ENCODE measurements at places on chromosomes 6 and 20.

DNA sequence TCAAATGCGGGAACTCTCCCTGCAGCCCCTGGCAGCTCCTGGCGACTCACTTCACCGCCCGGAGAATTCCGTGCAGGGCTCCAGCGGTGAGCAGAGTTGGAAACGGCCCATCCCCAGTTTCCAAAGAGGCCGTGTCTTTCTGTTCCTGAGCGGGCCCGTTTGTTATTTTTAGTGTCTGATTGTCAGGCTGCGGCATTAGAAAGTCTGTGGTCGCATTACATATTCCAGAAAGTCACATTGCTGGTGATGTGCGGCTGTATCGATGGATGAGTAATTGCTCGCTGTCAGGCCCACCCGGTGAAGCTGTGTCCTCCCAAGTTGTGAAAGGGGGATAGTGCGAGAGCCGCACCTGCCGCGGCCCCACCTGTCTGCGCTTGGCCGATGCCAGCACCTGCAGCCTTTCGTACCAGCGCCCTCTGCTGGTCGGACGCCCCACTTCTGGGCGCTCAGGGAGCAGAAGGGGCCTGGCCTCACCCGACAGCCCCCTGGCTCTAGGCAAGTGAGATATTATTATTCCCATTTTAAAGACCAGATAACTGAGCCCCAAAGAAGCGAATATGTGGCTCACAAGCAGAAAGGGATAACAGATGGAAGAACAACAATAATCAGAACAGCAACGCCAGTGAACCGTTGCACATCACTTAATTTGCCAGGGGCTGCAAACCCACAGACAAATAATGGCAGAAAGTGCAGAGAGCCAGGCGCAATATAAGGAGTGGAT lies 244.9 kb downstream of the TSHZ2 start:
- DNase-seq, result no peak

DNA sequence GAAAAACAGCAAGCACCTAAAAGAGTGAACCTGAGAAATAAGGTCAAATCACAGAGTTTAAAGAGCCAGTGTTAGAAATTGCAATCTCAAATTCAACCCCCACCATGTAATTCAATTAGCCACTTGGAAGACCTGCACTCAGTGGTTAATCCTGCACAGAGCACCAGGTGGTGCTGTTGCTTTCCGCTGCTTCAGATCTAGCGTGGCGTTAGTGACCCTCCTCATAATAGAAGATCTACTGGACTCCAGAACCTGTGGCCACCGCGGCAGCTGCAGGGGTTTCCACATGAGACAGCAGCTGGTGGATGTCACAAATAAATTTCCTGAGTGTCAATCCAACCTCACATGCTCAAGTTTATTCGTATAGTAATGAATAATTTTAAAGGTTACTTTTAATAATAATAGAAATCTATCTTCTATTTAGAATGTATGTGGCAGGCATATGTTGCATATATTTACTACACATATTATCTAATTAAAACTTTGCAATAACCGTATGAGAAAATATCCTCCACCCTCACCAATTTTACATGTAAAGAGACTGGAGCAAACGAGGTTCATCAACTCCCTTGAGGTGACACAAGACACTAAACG lies 84.4 kb downstream of the SYNE1 start:
- DNase-seq, result peak; percentile 18

GRCh38 chr20:47356526-47357295 lies at the start of gene ZMYND8:
TSS of gene ZMYND8 (minus strand) at chr20:47356699. CDS start at chr20:47356670, 29 bp downstream.
- peak; percentile 78 for DNase-seq

- no peak for DNase-seq
These were observed 31.6 kb upstream of the GJA10 start for GRCh38 chr6:89862698-89863097.

DNA sequence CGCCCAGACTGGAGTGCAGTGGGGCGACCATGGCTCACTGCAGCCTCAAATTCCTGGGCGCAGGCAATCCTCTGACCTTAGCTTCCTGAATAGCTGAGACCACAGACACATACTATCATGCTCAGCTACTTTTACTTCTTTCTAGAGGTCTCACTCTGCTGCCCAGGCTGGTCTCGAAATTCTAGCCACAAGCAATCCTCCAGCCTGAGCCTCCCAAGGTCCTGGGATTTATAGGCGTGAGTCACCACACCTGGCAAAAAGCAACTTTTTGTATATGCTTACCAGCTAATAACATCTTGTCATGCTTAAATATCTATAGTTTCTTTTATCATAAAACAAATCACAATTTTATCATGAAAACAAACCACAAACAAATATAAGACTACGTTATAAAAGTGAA lies 23.0 kb downstream of the RNASET2 start:
- DNase-seq, result no peak

DNA sequence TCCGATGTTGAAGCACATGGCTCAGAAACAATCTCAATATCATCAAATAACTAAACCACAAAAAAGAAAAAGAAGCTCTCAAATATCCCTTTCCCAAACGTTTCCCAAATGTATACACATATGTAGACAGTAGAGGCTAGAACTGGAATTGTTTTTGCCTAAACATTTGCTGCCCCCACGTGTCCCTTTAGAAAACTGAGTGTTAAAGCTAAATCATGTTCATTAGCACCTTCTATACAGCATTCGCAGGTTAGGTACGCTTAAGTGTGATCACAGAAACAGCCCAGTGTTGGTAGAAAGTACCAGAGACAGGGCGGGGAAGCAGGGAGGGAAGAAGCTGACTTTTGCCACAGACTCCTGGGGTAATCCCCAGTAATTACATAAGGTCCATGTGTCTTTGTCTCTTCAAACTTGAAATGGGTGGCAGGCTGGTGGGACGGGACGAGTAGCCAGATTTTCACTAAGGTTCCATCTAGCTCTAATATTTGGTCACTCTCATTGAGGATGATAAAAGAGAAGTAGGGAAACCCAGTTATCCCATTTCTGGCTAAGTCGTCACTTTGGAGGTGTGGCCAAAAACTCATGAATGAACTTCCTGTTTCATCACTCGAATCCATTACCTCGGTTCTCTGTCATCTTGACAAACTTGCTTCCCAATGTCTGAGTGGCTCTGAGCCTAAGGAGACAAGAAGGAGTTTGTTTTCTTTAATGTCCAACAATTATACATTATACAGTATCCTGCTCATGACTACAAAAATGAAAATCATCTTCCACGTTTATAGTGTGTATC lies 15.0 kb upstream of the TFAP2A start:
- no peak for DNase-seq

DNA sequence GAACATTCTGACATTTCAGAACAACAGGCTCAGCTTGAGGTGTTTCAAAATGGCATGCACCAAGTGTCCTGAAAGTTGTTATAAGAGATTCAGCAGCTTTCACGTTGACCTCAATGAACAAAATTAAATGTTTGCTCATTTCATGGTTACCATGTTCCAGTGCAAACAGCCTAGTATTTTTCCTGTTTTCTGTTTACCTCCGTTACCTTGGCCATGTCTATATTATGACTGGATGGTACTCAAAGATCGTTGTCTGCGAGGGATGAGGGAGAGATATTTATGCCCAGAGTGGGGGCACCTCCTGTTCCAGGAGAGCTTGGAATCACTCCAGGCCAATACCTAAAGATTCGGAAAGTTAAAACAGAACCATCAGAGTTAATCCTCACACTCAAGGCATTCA lies 83.8 kb upstream of the SASH1 start:
- no peak for DNase-seq
